ENCODE measurements at places on chromosomes 13 and 19.

DNA sequence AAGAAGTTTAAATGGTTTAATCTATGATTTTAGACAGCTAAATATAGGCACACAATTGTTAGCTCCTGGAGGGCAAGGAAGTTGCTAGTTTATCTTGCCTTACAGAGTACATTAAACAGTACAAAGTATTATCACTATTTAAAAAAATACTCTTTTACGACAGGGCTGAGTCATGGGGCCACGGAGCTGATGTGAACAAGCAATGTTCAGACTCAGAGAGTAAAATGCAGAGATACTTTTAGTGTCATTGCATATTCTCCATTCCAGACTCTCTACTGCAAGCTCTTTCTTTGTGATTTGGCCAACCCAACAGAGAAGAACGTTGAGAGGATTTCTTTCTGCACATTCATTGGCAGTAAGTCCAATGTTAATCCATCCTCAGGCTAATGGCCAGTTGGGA is 352.4 kb downstream of the SPRY2 start:
- DNase-seq, result no peak

- no peak for DNase-seq
Measured at GRCh38 chr19:782878-783668, 14.2 kb upstream of the PTBP1 start.

DNA sequence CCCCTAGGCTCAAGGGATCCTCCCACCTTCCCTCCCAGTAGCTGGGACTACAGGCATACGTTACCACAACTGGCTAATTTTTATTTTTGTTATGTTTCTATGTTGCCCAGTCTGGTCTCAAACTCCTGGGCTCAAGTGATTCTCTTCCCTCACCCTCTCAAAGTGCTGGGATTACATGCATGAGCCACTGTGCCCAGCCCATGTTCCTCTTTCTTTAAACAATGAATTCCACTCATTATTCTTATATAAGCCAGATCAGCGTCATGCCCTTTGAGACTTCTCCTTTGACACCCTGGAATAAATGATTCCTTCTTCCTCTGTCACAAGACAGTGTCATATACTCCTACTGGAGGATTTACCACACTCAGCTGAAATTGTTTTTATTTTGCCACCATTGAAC is 519.9 kb upstream of the SPRY2 start:
- DNase-seq, result no peak

DNA sequence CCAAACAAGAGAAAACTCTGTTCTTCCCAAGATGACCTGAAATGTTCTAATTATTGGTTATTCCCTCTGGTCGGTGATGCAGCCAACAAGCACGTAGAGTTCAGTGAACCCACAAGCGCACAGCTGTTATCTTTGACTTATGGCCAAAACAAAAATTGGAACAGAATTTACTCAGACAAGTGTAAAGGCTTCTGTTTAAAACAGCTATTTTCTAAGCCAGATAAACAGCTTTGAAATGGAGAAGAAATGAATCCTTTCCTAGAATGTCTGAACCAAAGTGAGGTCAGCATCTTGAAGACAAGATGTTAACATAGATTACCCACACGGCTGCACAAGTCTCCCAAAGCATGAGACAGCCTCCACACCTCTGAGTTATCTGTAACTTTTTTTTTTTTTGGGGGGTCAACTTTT is 669.2 kb downstream of the DIAPH3 start:
- no peak for DNase-seq

- DNase-seq, result no peak
Measured at GRCh38 chr13:25882466-25883357, 169.1 kb downstream of the SHISA2 start.

Measured in RWPE2 (cell line).